ENCODE measurements at places on chromosomes 16 and 17. TPM values are rescaled to one million over a fixed set of nuclear protein-coding genes. Genes with fewer than 3 reads are reported as not detected.

GRCh38 chr17:73045724-73046123, 46.8 kb downstream of the SLC39A11 start:
- peaks cover 11% of the 10 kb centered on the region for H3K36me3 ChIP-seq
- no peaks in the 10 kb centered on the region for H3K4me1 ChIP-seq
- H3K27me3 ChIP-seq: no peaks in the 10 kb centered on the region
- H3K27ac ChIP-seq: no peak overlapping the region
- DNase-seq: no peak

GRCh38 chr17:10052106-10052813, 146.1 kb downstream of the GAS7 start:
- H3K27ac ChIP-seq: no peak overlapping the region
- peaks cover 18% of the 10 kb centered on the region for H3K4me1 ChIP-seq
- no peak overlapping the region for H3K4me3 ChIP-seq
- no peaks in the 10 kb centered on the region for H3K36me3 ChIP-seq
- DNase-seq: no peak

DNA sequence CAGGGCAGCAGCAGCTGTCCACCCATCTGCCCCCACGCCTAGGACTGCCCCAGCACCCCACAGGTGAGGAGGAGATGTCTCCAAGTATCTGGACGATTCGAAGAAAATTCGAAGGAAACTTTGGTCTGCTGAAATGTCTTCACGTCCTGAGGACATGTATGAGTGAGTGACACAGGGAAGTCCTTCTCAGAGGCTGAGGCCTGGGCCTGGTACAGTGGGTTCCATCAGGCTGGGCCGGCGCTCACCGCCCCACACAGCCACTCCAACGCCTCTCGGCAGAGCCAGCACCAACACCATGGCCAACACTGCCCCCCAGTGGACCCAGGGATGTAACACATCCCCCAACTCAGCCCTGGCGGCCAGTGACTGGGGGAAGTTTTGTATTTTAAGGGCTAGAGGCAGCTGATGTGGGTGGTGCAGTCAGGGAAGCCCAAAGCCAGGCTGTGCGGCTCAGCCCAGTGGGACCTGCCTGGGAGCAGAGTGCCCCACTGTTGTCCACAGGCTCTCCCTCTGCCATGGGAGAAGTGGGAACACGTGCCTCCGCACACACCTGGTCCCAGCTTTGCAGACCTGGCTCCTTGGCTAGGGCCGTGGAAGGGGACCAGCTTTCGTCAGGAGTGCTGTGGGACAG, 55.8 kb upstream of the FASN start:
- H3K27ac ChIP-seq: peak overlapping the region; percentile 66
- no peak overlapping the region for H3K4me3 ChIP-seq
- no peaks in the 10 kb centered on the region for H3K27me3 ChIP-seq
- H3K4me1 ChIP-seq: peaks cover 4% of the 10 kb centered on the region
- H3K36me3 ChIP-seq: peaks cover 4% of the 10 kb centered on the region
- DNase-seq: peak; percentile 88

DNA sequence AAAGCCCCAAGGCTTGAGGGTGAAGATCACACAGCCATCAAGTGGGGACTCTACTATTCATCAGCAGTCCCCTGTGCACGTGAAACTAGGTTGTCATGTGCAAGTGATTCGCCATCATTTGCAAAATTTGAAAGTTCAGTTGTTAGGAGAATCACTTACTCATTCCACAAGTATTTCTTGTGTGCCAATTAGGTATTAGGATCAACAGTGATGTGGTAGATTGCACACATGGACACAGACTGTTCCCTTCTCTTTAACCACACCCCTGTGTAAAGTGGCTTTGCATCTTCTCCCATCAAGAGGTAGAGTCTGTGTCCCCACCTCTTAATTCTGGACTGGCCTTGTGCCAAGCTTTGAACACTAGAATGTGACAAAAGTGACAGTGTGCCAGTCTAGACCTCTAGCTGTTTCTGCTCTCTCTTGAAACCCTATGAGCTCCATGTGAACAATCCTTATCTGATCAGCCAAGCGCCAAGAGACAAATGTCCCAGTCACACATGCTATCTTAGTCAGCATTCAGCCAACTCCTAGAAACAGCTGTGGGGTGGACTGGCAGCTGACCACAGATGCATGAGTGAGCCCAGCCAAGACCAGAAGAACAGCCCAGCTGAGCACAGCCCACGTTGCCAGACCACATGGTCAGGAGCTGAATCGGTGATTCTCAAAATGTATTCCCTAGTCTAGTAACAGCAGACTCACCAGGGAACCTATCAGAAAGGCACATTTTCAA, 31.5 kb upstream of the SHISA9 start:
- no peak for DNase-seq
- peaks cover 9% of the 10 kb centered on the region for H3K27me3 ChIP-seq
- H3K4me3 ChIP-seq: no peak overlapping the region
- H3K36me3 ChIP-seq: no peaks in the 10 kb centered on the region
- H3K27ac ChIP-seq: no peak overlapping the region
- H3K4me1 ChIP-seq: no peaks in the 10 kb centered on the region

The MEOX1 gene
- total RNA-seq: 5.4 TPM

DNA sequence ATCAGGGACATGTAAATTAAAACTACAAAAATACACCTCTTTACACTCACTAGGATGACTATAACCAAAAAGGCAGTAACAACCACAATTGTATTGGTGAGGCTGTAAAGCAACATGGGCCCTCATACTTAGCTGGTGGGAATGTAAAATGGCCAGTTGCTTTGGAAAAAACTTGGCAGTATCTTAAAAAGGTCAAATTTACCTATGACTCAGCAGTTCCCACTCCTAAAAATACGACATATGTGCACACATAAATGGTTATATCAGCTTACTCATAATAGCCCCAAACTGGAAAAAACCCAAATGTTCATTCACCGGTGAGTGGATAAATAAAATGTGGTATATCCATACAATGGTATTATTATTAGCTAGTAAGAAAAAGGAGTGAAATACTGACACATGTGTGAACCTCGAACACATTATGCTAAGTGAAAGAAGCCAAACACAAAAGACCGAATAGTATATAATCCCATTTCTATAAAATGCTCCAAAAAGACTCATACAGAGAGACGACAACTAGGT, 391.4 kb downstream of the NPIPA8 start:
- H3K27me3 ChIP-seq: peaks cover 13% of the 10 kb centered on the region
- no peak overlapping the region for H3K4me3 ChIP-seq
- no peak for DNase-seq
- H3K4me1 ChIP-seq: peaks cover 2% of the 10 kb centered on the region
- no peaks in the 10 kb centered on the region for H3K36me3 ChIP-seq

The NUPR1 gene
- not detected for total RNA-seq

DNA sequence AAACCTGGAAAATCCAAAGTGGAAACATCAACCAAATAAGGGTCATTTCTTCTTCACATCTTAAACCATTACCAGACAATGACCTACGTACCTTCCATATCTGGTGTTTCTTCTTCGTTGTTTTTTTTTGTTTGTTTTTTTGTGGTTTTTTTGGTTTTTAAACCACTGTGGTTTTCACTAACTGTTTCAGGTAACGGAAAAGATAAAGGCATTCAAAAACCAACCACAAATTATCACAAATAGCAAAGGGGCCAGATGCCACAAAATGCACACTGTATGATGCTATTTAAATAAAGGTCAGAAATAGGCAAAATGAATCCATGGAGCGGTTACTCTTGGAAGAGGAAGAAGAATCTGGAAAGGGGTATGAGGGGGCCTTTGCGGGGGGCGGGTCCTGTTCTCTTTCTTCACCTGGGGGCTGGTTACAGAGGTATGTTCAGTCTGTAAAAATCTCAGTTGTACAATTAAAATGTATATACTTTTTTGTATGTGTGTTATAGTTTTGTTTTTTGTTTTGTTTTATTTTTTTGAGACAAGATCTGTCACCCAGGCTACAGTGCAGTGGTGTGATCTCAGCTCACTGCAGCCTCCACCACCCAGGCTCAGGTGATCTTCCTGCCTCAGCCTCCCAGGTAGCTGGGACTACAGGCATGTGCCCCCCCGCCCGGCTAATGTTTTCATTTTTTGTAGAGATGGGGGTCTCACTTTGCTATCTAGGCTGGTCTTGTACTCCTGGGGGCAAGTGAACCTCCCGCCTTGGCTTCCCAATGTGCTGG, 29.6 kb downstream of the LITAF start:
- peaks cover 56% of the 10 kb centered on the region for H3K4me1 ChIP-seq
- H3K27me3 ChIP-seq: no peaks in the 10 kb centered on the region
- no peak overlapping the region for H3K4me3 ChIP-seq

Data from activated CD8-positive, alpha-beta T cell treated with anti-CD3 and anti-CD28 coated beads, Interleukin-2, amount 10 ng/mL, durations not matched to agents 7 days and 5 days (primary cell).